ENCODE measurements at places on chromosomes 7 and 10.

- no peaks in the 10 kb centered on the region for H3K4me1 ChIP-seq
- DNase-seq: no peak
- H3K27me3 ChIP-seq: no peaks in the 10 kb centered on the region
- no peak overlapping the region for H3K27ac ChIP-seq
- H3K36me3 ChIP-seq: no peaks in the 10 kb centered on the region
- H3K4me3 ChIP-seq: no peak overlapping the region
These were observed 67.4 kb downstream of the ZNF92 start for GRCh38 chr7:65441010-65441409.

GRCh38 chr10:109668154-109668665 lies 255.1 kb downstream of the XPNPEP1 start:
- H3K36me3 ChIP-seq: no peaks in the 10 kb centered on the region
- no peaks in the 10 kb centered on the region for H3K4me1 ChIP-seq
- no peak overlapping the region for H3K4me3 ChIP-seq

GRCh38 chr10:28087661-28088351 lies 88.9 kb upstream of the ODAD2 start:
- H3K27me3 ChIP-seq: no peaks in the 10 kb centered on the region
- no peak for DNase-seq
- no peak overlapping the region for H3K27ac ChIP-seq
- H3K4me3 ChIP-seq: no peak overlapping the region
- peaks cover 11% of the 10 kb centered on the region for H3K36me3 ChIP-seq
- no peaks in the 10 kb centered on the region for H3K4me1 ChIP-seq

GRCh38 chr10:46060706-46061105 lies 14.6 kb upstream of the MSMB start:
- DNase-seq: no peak
- H3K4me1 ChIP-seq: no peaks in the 10 kb centered on the region
- no peak overlapping the region for H3K4me3 ChIP-seq
- no peaks in the 10 kb centered on the region for H3K36me3 ChIP-seq
- H3K27me3 ChIP-seq: no peaks in the 10 kb centered on the region
- H3K27ac ChIP-seq: no peak overlapping the region

DNA sequence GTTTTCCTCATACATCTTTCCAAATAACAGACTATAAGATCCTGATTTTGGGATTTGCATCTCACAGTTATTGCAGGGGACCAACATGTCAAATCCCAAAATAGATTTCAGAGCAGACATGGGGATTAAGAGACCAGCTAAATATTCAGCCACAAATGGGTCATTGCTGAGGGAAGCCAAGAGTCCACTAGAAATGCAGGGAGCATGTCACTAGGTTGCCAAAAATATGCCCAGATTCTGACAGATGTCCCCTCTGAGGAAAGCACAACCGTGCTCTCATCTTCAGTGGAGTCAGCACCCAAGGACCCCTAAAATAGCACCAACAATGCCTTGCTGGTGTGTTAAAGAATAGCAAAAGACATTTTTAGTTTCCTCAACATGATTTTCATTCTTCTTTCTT lies 56.2 kb upstream of the AGK start:
- H3K4me3 ChIP-seq: no peak overlapping the region
- no peaks in the 10 kb centered on the region for H3K4me1 ChIP-seq
- no peak for DNase-seq
- no peaks in the 10 kb centered on the region for H3K27me3 ChIP-seq
- H3K27ac ChIP-seq: no peak overlapping the region

DNA sequence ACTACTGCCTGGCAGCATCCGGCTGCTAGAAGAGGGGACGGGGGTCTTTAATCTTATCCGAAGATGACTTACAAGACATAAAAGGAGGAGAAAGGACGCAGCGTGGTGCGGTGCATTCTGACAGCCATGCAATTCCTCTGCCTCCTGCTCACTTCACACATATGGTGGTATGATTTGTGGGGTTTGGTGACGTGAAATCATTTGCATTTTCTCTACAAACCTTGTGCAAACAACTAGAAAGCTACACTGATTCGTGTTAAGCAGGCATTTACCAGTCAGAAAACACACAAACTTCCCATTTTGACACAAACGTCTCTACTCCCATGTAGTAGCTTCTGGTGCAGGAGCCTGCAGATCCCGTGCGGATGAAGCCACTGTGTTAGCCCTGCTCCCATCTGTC lies 6.8 kb upstream of the TCERG1L start:
- no peaks in the 10 kb centered on the region for H3K4me1 ChIP-seq
- no peak overlapping the region for H3K27ac ChIP-seq
- no peaks in the 10 kb centered on the region for H3K27me3 ChIP-seq

DNA sequence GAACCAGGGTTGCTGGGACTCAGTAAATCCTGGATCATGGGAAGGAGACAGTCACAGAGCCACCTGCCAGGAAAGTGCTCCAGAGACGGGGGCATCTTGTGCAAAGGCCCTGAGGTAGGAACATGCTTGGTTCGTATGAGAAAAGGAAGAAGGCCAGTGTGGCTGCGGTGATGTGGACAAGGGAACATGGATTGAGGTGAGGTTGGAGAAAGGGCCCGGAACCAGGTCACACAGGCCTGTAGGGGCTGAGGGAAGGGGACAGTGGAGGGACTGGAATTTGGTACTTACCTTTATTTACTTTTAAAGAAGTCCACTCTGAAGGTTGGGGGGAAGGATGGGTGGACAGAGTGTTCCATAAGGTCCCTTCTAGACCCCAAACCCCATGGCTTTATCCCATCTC lies 32.9 kb upstream of the CXCL12 start:
- no peak overlapping the region for H3K4me3 ChIP-seq
- H3K4me1 ChIP-seq: peaks cover 14% of the 10 kb centered on the region
- H3K36me3 ChIP-seq: no peaks in the 10 kb centered on the region
- no peak overlapping the region for H3K27ac ChIP-seq
- no peak for DNase-seq

- H3K27me3 ChIP-seq: no peaks in the 10 kb centered on the region
- H3K27ac ChIP-seq: no peak overlapping the region
- H3K4me1 ChIP-seq: no peaks in the 10 kb centered on the region
- DNase-seq: no peak
These were observed 1222.6 kb upstream of the LRRN3 start for GRCh38 chr7:109868215-109868860.

DNA sequence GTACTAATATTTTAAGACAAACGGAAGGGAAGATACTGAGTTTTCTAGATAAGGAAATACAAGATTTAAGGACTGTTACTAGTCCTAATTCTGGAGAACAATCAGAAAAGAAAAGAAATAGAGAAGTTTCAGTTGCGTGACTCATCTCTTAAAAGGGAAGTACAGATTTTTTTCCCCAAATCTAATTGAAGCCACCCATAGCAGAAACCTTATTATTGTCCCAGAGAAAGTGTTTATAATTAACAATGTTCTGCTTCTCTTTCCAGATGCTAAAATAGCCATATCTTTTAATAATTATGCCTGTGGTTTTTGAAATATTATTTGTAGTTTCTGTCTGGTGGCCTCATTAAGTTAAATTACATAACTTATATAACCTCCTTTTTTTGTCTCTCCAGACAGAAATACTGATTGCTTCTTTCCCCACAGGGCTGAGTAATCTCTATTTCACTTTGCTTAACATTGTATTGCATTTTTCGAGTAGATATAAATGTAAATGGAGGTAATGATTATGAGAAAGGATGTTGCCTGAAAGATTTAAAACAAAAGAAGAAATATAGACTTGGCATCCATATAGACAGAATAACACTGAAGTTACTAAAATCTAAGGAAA lies 240.7 kb upstream of the MBL2 start:
- no peaks in the 10 kb centered on the region for H3K36me3 ChIP-seq
- H3K4me3 ChIP-seq: no peak overlapping the region
- no peak overlapping the region for H3K27ac ChIP-seq
- no peak for DNase-seq

- H3K36me3 ChIP-seq: no peaks in the 10 kb centered on the region
- no peak for DNase-seq
- no peaks in the 10 kb centered on the region for H3K27me3 ChIP-seq
These were observed at the start of gene HPSE2 for GRCh38 chr10:99235658-99236626. Gene HPSE2, minus strand, starts transcription at chr10:99235852.

DNA sequence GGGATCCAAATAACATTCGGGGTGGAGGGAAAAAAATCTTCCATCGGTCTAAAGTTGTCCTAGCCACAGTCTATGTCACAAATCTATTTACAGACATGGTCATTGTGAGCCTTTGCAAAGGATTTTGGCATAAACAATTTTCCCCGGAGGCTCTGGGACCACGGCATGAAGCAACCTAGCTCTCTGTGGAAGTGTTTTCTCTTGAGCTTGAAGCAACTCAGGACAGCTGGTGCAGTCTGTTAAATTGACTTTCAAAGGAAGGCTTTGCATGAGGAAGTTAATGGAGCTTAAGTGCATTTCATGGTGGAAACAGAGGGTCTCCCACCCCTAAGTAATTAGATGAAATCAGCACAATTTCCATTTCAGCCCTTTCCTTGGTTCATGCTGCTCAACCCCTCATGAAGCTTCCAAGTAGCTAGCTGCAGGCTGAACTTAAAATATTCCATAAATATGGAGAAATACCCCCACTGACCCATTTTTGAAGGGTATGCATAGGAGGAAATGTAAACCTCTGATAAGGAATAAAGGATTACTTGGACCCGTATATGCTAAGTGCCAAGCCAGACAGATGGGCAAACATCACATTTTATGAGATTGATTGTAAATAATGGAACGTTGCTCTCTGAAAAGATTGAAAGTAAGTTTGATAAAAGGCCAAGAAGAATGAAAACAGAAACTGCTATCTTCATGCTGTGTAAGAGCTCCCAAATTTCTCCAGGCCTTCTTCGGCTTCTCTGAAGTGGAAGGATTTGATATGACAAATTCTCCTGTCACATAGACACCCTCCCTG lies 39.9 kb downstream of the CCDC3 start:
- H3K4me1 ChIP-seq: peaks cover 41% of the 10 kb centered on the region
- no peaks in the 10 kb centered on the region for H3K27me3 ChIP-seq
- no peak for DNase-seq
- no peaks in the 10 kb centered on the region for H3K36me3 ChIP-seq
- peak overlapping the region; percentile 60 for H3K4me3 ChIP-seq

DNA sequence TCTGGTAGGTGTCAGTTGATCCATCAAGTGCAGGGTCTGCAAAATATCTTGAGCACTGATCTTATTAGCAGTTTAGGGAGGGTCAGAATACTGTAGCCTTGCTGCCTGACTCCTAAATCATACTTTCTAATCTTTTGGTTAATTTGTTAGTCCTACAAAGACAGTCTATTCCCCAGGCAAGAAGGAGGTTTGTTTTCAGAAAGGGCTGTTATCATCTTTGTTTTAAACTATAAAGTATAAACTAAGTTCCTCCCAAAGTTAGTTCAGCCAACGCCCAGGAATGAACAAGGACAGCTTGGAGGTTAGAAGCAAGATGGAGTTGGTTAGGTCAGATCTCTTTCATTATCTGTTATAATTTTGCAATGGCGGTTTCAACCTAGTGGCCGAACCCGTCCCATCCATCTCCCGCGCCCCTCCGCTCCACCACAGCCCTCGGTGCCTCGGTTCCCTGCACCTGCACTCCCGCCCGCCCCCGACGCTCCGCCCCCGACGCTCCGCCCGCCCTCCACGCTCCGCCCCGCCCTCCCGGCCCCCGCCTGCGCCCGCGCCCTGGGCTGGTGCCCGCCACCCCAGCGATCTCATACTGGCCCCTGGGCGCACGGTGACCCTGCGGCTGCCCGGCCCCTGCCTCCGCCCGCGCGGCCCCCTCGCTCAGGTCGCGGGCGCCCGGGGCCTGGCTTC lies at the start of gene ADCK2:
TSS of gene ADCK2 (plus strand) at position 564 of the 681 bp plus-strand sequence. CDS start 386 bp downstream, outside the sequence.
- H3K4me1 ChIP-seq: peaks cover 30% of the 10 kb centered on the region
- no peak for DNase-seq
- peak within 1 kb of the TSS; percentile 80 for H3K4me3 ChIP-seq

DNA sequence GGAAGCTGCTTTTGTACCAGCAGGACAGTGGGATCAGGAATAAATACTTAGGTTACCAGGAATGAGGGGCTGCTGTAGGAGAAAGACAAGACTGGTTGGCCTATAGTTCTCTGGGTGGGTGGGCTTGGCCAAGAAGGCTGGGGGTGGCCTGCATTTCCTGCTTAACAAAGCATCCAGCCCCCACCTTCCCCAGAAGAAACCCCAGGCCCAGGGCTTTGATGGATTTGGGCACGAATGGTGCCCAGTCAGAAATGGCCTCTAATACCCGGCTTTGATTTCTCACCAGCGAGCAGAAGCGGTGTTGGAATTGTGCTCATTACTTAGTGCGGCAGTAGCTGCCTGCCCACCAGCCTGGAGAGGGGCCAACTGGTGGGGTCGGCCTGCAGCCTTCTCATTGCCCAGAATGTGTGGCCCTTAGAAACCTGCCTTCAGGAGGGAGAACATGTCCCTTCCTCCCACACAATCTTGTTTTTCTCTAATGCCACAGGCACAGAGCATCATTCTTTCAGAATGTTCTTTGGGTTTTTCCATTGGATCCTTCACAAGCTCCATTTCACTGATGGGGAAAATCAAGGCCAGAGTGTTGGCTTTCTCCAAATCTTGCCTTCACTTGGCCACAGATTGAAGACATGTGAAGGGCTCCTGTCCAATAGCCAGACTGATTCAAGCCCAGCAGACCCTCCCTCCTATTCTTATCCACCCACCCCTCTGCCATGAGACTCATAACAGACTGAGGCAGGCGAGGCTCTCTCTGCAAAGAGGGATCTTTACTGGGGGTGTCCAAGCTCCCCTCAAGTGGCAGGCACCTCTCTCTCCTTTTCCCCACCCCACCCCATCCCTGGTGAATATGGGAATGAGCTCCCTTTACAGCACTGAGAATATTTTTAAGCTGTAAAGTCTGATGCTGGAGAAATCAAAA lies 2.5 kb downstream of the UNC5B start:
- H3K4me3 ChIP-seq: no peak overlapping the region
- H3K36me3 ChIP-seq: no peaks in the 10 kb centered on the region
- H3K27me3 ChIP-seq: no peaks in the 10 kb centered on the region
- H3K27ac ChIP-seq: no peak overlapping the region
- peaks cover 3% of the 10 kb centered on the region for H3K4me1 ChIP-seq

- no peaks in the 10 kb centered on the region for H3K36me3 ChIP-seq
- no peaks in the 10 kb centered on the region for H3K4me1 ChIP-seq
- H3K4me3 ChIP-seq: no peak overlapping the region
- no peak for DNase-seq
These were observed 308.1 kb downstream of the DNAJB6 start for GRCh38 chr7:157644946-157645345.

DNA sequence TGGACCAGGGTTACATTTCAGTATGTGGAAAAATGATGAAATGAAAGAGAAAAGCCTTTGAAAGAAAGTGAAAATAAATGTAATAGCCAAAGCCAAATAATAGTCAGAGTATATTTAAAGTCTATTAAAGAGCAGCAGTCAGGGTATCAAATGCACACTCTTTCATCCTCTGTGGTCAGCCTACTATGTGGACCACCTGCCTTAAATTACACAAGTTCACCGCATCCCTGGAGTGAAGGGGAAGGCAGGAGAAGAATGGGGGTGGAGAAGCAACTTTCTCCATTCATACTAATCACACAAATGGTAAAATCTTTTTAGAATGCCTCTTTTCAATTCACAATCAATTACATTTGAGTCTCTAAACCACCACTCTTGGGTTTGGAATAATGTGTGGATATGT lies 16.0 kb downstream of the TWIST1 start:
- H3K4me3 ChIP-seq: no peak overlapping the region
- no peak overlapping the region for H3K27ac ChIP-seq
- H3K27me3 ChIP-seq: no peaks in the 10 kb centered on the region
- H3K4me1 ChIP-seq: peaks cover 3% of the 10 kb centered on the region

- no peak for DNase-seq
- H3K36me3 ChIP-seq: no peaks in the 10 kb centered on the region
- no peak overlapping the region for H3K27ac ChIP-seq
- H3K4me3 ChIP-seq: no peak overlapping the region
These were observed 24.2 kb downstream of the CRTAC1 start for GRCh38 chr10:98006266-98006665.

GRCh38 chr10:24353319-24353718 lies 144.4 kb downstream of the KIAA1217 start:
- DNase-seq: no peak
- no peaks in the 10 kb centered on the region for H3K27me3 ChIP-seq
- no peak overlapping the region for H3K27ac ChIP-seq

GRCh38 chr10:14926061-14926470 lies 27.8 kb downstream of the DCLRE1C start:
- DNase-seq: no peak
- H3K27ac ChIP-seq: no peak overlapping the region
